ENCODE measurements at places on chromosomes 13 and 19. TPM values are rescaled to one million over a fixed set of nuclear protein-coding genes. Genes with fewer than 3 reads are reported as not detected.

FAAP24 gene
- 2.9 TPM for total RNA-seq

GPR183 gene
- total RNA-seq: not detected

SIGLEC6 gene
- total RNA-seq: not detected

IRGC gene
- not detected for total RNA-seq

IFNL2 gene
- not detected for total RNA-seq

DIRAS1 gene
- total RNA-seq: 23.4 TPM

HS6ST3 gene
- not detected for total RNA-seq

CGB3 gene
- total RNA-seq: not detected

CASP14 gene
- total RNA-seq: not detected

CRB3 gene
- not detected for total RNA-seq

MZT1 gene
- total RNA-seq: 25.6 TPM

ZNF836 gene
- total RNA-seq: 4.6 TPM

LMTK3 gene
- total RNA-seq: 0.88 TPM

FKRP gene
- total RNA-seq: 34.8 TPM

CRX gene
- not detected for total RNA-seq

ZNF865 gene
- 13.8 TPM for total RNA-seq

KLF5 gene
- 29.7 TPM for total RNA-seq

GAPDHS gene
- not detected for total RNA-seq

ZFP28 gene
- 5.2 TPM for total RNA-seq

FGF22 gene
- 0.13 TPM for total RNA-seq

ZIC5 gene
- total RNA-seq: not detected

CD33 gene
- total RNA-seq: not detected

CCDC159 gene
- total RNA-seq: 10.8 TPM

CABP5 gene
- total RNA-seq: not detected

ZNF888 gene
- total RNA-seq: 3.2 TPM

SLC7A9 gene
- total RNA-seq: not detected

KIR2DL4 gene
- total RNA-seq: not detected

TEAD2 gene
- total RNA-seq: 17.9 TPM

CEACAM5 gene
- not detected for total RNA-seq

TUBA3C gene
- total RNA-seq: not detected

TPM4 gene
- 944 TPM for total RNA-seq

ATP4A gene
- total RNA-seq: not detected

NAPSA gene
- 0.66 TPM for total RNA-seq

OR7C1 gene
- not detected for total RNA-seq

ZNF541 gene
- not detected for total RNA-seq

PEAK3 gene
- not detected for total RNA-seq

BLOC1S3 gene
- 11.9 TPM for total RNA-seq

Measured in HFFc6 (cell line).